ENCODE measurements at places on chromosomes 16 and 17.
A peak's percentile ranks its signal among the peaks of the same experiment; 100 is the strongest.

DNA sequence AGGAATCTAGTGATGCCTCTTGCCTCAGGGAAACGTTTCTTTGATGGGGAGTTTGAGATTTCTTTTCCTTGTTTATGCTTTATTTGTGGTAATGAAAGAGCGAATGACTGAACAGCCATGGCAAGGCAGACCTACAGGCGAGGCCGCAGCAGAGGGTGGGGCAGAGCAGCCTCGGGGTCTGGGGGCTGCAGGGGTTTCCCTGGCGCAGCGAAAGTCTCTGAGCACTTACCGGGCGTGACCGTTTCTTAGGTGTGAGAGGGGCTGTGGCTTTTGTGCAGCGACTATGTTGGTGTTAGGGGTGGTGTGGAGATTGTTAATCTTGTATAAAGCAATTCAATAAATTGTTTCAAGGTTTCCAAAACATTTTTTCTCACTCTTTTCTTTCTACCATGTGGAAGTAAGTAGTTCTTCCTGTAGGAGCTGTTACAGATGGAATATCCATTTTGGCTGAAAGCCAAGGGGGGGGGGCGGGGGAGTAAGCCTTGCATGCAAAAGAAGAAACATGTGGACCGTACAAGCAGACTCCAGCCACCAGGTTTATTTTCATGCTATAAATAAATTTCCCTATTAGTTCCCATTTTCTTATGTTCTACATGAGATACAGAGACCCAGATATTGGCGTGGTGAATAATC lies 34.8 kb downstream of the UBN1 start:
- DNase-seq, result no peak

DNA sequence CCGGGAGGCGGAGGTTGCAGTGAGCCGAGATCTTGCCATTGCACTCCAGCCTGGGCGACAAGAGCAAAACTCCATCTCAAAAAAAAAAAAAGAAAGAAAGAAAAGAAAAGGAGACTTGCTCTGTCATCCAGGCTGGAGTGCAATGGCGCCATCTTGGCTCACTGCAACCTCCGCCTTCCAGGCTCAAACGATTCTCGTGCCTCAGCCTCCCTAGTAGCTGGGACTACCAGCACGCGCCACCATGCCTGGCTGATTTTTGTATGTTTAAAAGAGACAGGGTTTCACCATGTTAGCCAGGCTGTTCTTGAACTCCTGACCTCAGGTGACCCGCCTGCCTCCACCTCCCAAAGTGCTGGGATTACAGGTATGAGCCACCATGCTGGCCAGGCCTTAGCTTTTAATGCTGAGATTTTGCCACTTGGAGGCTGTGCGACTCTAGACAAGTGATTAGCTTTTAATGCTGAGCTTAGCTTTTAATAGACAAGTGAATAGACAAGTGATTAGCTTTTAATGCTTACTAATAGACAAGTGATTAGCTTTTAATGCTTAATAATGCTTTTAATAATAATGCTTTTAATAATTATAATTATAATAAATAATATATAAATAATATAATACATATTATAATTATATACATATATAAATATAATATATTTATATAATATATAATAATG lies 9.6 kb downstream of the LDAF1 start:
- no peak for DNase-seq

- DNase-seq, result no peak
Measured at GRCh38 chr16:70572050-70572925, 48.7 kb downstream of the SF3B3 start.

- no peak for DNase-seq
Measured at GRCh38 chr16:10895053-10895946, 18.3 kb downstream of the CIITA start.

- DNase-seq, result no peak
Measured at GRCh38 chr16:28264656-28265055, 27.7 kb upstream of the SBK1 start.

DNA sequence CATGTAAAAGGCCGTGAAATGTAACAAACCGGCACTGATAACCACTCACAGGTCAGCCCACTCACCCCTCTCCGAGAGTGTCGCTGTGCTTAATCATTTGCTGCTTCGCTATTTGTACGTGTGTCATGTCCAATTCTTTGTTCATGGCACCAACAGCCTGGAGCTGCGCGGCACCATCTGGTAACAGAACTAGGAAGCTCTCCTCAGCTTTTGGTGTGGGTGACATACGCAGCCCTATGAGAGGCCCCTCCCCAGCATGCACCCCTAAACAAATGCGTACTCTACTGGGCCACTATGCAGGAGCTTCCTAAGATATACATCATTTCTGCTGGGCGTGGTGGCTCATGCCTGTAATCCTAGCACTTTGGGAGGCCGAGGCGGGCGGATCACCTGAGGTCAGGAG lies 2.3 kb upstream of the PECAM1 start:
- DNase-seq, result no peak

DNA sequence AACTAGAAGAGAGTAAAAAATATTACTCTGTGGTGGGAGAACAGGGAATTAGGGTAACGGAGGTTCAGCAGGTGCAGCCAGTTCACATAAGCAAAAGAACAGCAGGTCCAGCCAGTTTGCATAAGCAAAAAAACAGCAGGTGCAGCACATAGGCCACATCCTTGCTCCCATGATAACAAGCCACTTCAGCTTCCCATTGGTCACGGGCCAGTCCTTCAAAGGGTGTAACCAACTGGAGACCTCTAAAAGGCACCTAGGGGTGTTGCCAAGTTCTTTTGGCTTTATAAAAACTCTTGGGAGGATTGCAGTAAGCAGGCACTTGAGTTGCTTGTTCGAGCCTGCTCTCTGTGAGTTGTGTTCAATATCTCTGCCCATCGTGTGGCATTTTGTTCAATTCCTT lies 488.1 kb downstream of the XYLT1 start:
- DNase-seq, result no peak

- no peak for DNase-seq
Measured at GRCh38 chr16:61900482-61900881, 135.8 kb downstream of the CDH8 start.

DNA sequence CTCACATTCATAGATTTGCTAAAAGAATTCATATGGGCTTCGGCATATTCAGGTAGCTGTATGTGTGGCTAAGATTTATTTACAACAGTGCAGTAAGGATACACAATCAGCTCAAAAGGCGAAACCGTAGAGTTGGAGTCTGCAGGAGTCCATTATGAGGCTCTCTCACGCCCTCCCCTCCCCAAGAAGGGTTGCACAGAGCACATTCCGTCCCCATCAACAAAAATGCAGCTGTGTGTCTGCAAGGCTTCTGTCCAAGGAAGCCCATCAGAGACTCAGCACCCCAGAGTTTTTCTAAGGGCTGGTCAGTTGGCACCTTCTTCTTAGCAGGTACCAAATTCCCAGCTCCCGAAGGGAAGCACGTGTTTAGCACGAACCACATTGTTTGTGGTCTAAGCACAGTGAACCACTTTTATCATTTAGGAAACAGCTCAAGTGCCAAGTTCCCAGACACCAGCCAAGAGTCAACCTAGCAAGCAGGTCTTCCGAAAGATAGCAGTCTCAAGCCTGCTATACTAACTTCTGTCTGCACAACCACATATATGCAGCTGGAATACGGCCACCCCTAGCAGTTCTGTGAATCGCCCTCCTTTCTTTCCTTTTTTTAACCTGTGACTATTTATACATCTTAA lies 28.5 kb upstream of the MEAK7 start:
- DNase-seq, result no peak

DNA sequence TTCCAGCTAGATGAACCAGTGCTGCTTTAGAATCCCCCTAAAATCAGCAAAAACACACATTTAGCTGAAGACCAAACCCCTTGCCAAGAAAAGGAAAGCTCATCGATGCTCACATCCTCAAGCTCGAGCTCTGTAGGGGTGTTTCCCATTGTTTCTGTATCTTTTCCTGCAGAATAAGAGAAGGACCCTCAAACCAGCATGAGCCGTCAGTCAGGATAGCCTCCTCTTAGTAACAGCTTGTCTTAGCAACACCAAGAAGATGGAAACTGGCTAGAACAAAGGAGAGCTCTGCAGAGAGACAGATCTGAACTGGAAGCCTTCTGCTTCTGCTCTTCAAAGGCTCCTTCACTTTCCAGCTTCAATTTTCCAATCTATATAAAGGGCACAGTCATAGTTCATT lies 32.0 kb downstream of the VAT1L start:
- no peak for DNase-seq

- no peak for DNase-seq
Measured at GRCh38 chr17:38926293-38927070, 1.1 kb downstream of the LASP1NB start.

DNA sequence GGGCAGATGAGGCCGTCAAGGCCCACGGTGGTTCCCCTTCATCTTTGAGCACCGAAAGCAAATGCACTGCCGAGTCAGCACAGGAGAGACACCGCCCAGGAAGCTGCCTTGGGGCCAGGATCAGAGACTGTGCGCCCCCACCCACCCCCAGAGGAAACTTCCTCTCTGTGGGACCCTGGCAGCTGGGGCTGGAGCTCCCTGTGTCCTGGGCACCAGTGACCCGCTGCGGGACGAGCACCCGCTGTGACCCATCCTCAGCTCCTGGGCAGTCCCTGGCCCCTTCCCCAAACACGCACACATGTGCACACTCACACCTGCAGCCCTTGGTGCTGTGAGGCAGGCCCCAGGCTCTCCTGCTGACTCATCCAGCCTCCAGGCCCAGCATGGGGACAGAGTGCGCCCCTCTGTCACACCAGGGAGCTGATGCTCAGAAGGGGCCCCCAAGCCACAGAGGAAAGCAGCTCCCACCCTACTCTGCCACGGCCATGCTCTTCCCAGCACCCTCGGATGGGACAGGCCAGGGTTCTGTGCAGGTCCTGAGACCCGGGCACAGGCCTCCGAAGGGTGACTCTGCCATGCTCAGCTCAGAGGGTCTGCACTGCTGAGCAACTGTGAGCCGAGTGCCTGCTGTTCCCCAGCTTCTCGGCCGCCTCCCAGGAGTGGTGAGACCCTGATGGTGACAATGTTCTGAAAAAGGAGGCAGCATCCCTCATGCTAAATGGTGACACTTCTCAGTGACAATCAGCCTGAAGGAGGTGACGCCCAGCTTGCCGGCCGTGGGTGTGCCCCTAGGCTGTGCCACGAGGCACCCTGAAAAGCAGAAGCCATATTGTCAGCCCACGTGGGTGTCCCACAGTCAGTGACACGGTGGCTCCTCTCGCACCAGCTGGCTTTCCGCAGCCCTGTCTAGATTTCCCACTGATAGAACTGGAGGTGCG lies 3.6 kb downstream of the PIEZO1 start:
- peak; percentile 71 for DNase-seq

DNA sequence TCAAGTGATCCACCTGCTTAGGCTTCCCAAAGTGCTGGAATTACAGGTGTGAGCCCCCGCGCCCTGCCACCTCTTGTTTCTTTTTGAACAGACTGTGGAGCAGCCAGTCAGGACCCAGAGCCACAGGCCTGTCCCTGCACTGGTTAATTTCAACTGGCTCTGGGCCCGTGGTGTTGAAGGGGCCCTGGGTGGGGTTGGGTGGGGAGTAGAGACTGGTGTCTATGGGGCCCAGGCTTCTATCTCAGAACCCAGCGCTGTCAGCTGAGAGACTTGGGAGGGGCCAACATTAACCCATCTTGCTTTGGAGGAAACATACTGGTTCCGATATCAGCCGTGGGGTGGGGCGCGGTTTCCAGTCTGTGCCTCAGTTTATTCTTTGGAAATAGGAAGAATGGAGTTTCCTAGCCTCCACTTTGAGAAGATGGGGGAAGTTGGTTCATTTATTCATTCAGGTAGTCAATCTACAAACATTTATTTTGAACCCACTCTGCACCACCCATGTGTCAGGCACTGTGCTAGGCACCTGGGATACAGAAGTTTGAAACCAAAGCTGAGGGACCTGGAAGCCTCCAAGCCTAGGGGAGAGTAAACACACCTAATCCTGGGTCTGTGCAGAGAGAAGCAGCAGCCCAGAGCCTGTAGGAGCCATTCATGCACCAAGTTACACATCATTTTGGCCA lies 15.5 kb upstream of the SLC4A1 start:
- DNase-seq, result no peak

DNA sequence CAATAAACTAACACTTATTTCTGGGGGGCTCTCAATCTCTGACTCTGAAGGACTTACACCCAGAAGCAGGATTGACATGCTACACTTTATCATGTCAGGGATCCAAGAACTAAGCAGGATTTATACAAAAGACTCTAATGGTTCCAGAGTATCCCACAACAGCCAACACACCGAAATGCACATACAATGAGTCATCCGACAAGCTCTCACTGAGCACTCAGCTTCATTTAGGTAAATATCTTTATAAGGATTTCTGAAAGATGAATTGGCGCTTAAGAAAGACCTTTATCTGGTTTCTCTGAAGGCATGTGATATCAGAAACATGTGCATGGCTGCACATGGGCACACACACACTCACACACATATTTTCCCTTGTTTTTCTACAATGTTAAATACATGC lies 77.2 kb downstream of the TOX3 start:
- DNase-seq, result no peak

DNA sequence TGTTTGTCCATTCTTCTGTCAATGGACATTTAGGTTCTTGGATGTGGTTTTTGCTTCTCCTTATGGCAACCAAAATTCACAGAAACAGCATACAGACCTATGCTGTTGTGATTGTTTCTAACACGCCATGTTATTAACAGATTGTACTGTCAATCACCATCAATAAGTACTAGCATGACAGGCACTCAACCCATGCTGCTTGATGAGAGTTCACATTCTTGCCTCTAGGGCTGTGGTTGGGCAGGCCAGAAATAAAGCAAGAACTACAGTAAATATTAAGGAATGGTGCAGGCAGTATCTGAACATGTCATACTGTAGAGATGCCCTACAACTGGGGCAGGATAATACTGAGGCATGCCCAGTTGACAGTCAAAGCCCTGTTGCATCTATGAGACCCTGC lies 171.2 kb upstream of the ZFHX3 start:
- no peak for DNase-seq

DNA sequence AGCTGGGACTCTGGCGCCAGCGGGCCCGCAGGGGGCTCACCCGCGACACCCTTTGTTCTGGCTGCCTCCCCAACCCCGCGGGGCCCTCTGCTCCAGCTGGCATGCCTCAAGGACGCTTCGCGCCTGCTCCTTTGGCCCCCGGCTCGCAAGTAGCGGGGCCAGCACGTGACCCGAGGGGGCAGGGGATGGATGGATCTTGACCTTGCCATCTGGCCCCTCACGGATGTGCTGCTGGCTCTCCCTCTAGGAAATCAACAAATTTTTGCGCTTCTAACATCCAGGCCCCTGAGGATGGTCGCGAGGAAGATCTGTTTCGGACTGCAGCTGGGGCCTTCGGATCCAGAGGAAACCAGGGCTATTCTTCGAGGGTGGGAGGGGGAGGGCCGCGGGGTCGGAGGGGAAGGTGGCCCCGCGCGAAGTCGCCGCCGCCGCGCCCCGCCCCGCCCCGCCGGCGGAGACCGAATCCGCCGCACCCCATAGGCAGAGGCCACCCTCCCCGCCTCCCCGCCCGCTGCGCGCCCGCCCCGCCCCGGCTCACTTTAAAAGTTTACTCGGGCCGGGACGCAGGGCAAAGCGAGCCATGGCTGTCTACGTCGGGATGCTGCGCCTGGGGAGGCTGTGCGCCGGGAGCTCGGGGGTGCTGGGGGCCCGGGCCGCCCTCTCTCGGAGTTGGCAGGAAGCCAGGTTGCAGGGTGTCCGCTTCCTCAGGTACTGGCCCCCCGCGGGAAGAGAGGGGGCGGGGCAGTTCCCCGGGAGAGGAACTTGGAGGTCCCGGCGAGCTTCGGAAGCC lies at the start of gene ACSF2:
Gene ACSF2 (plus strand): TSS at position 537 of the 790 bp plus-strand sequence. CDS start 44 bp downstream, at position 581.
- DNase-seq, result peak; percentile 52

GRCh38 chr17:75059369-75060345 lies 12.6 kb downstream of the KCTD2 start:
- no peak for DNase-seq

GRCh38 chr16:23520500-23520899 lies 10.2 kb upstream of the GGA2 start:
- no peak for DNase-seq

- DNase-seq, result peak; percentile 69
Measured at GRCh38 chr17:42183741-42184711, 1.2 kb downstream of the HCRT start.
